Retinal pigment epithelial cell (primary cell): ENCODE measurements at places on chromosomes 7 and 10.

DNA sequence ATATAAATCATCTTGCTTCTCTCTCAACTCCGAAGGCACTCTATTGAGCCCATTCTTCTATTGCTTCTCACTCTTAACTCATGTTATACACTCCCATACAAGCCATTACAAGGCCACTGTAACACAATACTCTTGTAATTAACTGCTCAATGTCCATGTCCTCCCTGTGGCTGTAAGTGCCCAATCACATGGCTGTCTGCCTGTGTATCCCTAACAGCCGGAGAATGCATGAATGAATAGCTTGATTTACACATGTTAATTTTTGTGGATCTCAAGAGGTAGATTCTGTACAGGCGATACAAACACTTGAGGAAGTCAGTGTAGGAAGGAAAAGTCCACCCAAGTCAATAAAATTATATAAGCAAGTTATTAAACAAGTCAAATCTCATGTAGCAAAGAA lies 215.6 kb downstream of the DOCK4 start:
- DNase-seq, result no peak

DNA sequence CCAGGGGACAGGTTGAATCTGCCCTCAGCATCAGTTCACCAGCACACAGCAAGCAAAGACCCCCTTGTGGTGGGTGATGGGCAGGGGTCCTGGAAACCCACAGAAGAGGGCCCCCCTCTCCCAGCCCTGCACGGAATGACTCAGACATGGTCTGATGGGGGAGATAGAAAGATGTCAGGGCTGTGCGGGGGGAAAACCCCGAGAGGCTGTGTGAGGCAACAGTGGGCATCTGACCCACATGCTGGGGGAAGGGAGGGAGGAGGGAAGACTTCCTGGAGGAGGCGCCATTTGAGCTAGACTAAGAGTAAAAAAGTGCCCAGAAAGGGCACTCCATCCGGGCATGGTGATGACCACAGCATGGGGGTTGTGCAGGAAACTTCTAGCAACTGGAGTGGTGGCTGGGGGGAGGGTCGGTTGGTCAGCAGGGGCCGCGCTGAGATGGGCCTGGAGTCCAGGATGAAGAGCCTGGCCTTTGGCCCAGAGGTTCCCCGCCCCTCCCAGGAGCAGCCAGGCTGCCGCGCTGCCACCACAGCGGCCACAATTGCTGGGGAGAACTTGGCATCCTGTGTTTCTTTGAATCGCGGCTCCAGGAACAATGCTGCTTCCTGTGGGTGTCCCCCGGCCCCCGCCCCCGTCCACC lies 2.5 kb downstream of the LFNG start:
- no peak for DNase-seq

DNA sequence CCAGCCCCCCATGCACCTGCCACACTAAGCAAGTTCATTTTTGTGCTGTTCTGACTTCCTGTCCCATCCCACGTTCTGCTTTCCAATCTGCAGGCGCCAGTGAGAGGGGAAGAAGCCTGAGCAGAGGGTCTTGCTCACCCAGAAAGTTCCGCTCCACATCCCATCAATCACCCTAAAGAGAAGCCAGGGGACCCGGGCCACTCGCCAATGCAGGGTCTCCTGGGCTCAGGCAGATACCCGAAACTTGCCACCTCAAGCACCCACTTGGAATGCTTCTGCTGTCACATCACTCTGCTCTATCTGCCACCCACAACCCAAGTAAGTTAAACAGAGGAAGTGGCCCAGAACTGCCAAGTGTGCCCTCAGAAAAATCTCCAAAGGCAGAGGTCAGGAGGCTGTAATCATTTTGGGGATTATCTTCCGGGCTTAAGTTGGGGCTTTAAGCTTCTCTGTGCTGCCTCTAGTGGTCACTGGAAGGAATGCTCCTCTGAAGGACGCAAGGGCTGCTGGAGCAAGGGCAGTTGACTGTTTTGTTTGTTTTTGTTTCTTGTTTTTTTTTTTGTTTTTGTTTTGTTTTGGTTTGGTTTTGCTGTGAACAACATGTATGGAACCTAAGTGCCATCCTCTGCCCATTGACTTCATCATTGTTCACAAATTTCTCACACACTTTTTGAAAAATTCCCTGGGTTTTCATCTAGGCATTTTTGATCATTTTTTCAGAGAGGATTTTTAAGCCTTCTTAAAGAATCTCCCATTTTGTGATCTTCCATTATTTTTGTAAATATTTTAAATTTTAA lies 25.5 kb downstream of the PRR15 start:
- DNase-seq, result no peak

DNA sequence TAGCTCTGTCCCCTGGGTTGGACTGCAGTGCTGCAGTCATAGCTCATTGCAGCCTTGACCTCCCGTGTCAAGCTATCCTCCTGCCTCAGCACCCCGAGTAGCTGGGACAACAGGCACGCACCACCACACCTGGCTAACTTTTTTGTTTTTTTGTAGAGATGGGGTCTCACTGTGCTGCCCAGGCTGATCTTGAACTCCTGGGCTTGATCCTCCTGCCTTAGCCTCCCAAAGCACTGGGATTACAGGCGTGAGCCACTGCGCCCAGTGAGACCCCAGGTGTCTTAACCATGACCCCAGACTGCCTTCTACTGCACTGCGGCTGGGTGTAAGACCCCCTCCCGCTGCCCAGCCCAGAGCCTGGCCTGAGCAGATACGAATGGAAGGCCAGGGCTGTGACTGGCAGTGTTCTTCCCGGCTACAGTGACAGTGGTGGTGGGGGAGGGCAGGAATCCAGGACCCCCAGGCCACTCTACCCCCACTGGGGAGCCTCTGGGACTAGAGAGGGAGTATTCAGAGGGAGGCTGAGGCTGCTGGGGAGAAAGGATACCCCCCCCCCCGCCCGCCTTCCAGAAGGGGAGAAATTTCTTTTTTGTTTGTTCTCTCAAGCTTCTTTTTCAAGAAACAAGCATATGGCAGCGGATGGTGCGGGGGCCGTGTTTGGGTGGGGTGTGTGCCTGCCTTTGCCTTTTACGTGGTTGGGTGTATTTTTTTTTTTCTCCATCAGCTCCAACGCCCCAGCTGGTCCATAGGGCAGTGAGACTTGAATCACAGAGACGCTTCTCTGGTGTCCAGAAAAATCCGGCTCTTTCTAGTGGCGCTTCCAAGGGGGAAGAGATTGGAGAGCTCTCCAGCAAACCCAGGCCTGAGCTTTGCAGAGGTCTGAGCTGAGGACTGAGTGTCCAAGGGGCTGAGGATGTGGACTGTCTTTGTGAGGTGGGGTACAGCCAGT lies 36.6 kb downstream of the GTF2IRD1 start:
- no peak for DNase-seq

GRCh38 chr7:95520136-95520535 lies 34.4 kb downstream of the ASB4 start:
- DNase-seq, result no peak

GRCh38 chr7:134562136-134562535 lies 13.2 kb downstream of the AKR1B15 start:
- no peak for DNase-seq

DNA sequence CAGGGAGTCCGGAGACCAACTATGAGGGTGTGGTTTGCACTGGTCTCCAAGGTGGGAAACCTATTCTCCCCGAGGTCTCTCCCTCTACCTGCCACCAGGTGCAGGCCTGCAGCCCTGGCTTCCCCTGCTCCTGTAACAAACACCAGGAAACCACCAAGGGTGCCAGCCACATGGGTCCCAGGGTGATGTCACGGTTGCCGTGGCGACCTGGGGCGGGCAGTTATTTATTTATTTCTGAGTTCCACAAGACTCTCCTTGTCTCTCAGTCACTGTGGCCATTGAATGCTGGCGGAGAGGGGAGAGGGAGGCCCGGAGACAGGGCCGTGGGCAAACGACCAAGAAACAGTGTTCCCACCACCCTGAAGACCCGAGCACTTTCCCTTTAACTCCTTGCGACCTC lies 27.0 kb downstream of the MMD2 start:
- DNase-seq, result no peak

GRCh38 chr7:138282997-138283396 lies 177.1 kb upstream of the TRIM24 start:
- DNase-seq, result no peak

GRCh38 chr10:50540069-50540825 lies 83.5 kb downstream of the SGMS1 start:
- no peak for DNase-seq

GRCh38 chr7:132207211-132207610 lies 369.1 kb downstream of the PLXNA4 start:
- DNase-seq, result no peak

GRCh38 chr7:106635411-106635810 lies 25.5 kb downstream of the CCDC71L start:
- DNase-seq, result no peak

DNA sequence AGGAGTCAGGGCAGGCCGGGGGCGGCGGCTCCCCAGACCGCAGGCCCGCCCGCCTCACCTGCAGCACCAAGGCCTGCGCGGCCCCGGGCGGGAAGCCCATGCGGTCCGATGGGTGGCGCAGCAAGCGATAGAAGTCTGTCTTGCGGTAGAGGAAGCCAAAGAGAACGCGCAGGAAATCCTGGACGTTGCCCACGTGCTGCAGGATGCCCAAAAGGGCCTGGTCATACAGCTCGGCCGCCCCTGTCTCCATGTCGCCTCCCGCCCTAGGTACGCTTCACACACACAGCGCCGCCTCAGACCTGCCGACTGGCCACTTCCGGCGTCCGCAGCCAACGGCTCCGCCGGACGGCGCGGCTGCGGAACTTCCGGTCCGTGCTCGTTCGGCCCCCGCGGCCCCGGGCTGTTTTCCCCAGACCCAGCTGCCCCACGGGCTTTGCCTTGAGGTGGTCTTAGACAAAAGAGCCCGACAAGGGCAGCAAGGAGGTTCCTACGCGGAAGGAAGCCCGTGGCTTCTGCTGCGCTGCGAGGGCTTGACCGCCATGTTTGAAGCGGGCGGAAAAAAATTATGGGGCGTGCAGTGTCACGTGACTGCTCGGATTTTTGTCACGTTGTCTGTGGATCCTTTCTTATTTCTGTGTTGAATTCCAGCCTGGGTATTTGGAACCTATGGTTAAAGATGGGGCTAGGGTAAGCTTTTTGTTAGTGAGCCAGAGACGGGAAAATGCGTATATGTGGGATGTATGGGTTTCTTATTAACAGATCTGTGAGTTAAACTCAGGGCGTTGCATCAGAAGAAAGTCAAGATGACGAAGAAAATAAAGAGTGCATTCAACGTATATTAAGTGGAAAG lies at the start of gene NUDCD3:
TSS of gene NUDCD3 (minus strand) at position 308 of the 850 bp plus-strand sequence. CDS start at position 250, 58 bp downstream.
- DNase-seq, result peak; percentile 42

- no peak for DNase-seq
Measured at GRCh38 chr7:5491251-5492019, 67.8 kb upstream of the TNRC18 start.

DNA sequence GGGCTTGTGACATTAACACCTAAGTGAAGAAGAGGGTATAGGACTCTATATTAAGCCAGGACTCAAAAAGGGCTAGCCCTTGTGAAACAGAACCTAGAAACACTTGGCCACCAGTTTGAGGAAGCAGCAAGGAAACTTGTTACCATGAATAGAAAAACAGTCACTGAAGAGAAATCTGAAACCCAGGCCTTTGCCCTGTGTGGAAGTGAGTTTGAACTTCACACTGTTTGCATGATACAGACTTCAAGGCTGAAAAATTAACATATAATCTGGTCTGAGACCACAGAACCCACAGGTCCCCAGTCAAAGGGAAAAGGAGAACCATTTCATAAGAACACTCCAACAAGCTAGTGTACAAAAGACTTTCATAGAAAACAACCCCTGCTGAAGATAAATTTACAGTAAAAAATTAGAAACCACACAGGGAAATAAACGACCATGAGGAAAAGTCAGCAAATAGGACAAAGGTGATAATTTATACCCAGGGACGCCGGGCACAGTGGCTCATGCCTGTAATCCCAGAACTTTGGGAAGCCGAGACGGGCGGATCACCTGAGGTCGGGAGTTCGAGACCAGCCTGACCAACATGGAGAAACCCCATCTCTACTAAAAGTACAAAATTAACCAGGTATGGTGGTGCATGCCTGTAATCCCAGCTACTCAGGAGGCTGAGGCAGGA lies 76.1 kb downstream of the SKIDA1 start:
- DNase-seq, result no peak

DNA sequence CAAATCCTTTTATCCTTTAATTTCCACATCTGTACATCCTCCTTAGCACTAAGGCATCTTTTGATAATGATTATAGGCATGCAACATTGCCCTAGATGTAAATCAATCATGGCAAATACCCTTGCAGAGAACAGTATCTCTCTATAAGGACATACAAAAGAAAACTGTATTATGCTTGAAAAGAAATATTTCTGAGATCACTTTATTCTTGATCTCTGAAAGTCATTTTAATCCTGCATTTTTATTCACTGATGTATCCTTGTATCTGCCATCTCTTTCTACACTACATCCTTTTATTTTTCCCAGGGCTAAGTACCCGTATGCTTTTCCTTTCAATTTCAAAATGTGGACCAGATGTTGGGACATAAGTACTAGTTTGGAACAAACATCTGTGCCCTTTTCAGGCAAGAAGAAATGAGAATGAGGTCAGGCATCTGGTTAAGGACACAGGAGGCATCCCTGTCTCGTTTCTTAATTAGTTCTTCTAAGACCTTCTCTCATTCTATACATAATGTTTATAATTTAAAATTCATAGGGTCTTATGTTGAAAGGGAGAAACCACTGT lies 338.6 kb downstream of the CNTNAP2 start:
- no peak for DNase-seq

DNA sequence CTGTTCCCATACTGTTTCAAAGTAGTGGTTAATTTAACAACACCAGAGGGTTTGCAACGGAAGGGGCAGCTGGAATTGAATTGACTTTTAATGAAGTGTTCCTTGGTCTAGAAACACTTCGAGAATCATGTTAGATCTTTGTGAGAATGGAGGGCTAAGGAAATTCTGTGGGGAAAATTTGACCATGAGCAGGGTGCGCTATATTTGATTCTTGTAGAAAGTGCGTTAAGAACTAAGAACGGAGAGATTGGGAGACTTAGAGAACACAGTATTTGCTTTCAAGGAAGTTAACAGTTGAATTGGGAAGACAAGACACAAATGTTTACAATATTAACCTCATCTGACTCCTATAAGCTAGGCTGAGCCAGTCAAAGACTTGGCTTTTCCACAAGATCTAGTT lies 1.2 kb downstream of the ZNF212 start:
- DNase-seq, result no peak

GRCh38 chr10:88458209-88458608 lies 124.9 kb downstream of the RNLS start:
- no peak for DNase-seq

- peak; percentile 44 for DNase-seq
Measured at GRCh38 chr10:28559618-28560017, 26.7 kb downstream of the WAC start.

GRCh38 chr10:104250371-104250770 lies 4.3 kb upstream of the GSTO1 start:
- DNase-seq, result no peak
